ENCODE measurements at places on chromosomes 16 and 17. TPM values are rescaled to one million over a fixed set of nuclear protein-coding genes. Genes with fewer than 3 reads are reported as not detected.

GRCh38 chr17:42342242-42343008, 45.8 kb downstream of the STAT3 start:
- peaks cover 19% of the 10 kb centered on the region for H3K36me3 ChIP-seq
- no peaks in the 10 kb centered on the region for H3K27me3 ChIP-seq
- H3K27ac ChIP-seq, result no peak overlapping the region
- DNase-seq, result no peak
- no peak overlapping the region for H3K4me3 ChIP-seq

The CCL8 gene
- polyA plus RNA-seq, result not detected

The LCAT gene
- 0.74 TPM for polyA plus RNA-seq

DNA sequence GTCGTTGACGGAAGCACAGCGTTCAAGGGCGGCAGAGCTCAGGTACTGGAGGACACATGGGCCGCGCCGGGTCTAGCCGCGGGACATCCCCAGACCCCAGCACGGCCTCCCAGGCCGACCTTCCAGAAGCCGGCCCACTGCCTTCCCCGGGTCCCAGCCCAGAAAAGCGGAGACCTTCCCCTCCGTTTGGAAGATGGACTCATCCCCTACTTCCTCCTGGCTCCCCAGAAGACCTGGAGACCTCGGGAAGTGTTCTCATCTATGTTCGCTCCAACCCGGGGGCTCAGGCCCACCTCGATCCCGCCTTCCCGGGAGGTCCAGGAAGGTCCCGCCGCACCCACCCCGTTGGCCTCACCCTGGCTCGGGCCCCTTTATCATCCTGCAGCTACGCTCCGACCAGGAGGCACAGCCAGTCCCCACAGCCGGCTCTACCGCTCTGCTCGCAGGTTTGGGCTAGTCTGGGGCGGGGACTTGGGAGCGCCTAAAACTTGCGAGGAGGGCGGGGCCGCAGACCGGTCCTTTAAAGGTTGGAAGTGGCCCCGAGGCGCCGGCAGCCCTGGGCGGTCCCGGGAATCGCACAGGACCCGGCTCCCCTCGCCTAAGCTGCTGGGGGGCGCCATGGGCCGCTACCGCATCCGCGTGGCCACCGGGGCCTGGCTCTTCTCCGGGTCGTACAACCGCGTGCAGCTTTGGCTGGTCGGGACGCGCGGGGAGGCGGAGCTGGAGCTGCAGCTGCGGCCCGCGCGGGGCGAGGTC, at the start of gene ALOX12:
TSS of gene ALOX12 (plus strand) at position 550 of the 756 bp plus-strand sequence. CDS start at position 619, 69 bp downstream.
- H3K4me3 ChIP-seq, result no peak within 1 kb of the TSS
- H3K27ac ChIP-seq, result no peak within 1 kb of the TSS
- peaks cover 10% of the 10 kb centered on the region for H3K36me3 ChIP-seq
- no peaks in the 10 kb centered on the region for H3K27me3 ChIP-seq

- peaks cover 11% of the 10 kb centered on the region for H3K4me1 ChIP-seq
- no peaks in the 10 kb centered on the region for H3K36me3 ChIP-seq
- no peaks in the 10 kb centered on the region for H3K27me3 ChIP-seq
- DNase-seq, result no peak
These were observed 12.2 kb upstream of the ELAC2 start for GRCh38 chr17:13030056-13030455.

- no peak overlapping the region for H3K4me3 ChIP-seq
- H3K36me3 ChIP-seq, result no peaks in the 10 kb centered on the region
- DNase-seq, result no peak
- no peaks in the 10 kb centered on the region for H3K27me3 ChIP-seq
- H3K27ac ChIP-seq, result no peak overlapping the region
- H3K4me1 ChIP-seq, result peaks cover 4% of the 10 kb centered on the region
These were observed 15.3 kb downstream of the NLK start for GRCh38 chr17:28057731-28058246.

DNA sequence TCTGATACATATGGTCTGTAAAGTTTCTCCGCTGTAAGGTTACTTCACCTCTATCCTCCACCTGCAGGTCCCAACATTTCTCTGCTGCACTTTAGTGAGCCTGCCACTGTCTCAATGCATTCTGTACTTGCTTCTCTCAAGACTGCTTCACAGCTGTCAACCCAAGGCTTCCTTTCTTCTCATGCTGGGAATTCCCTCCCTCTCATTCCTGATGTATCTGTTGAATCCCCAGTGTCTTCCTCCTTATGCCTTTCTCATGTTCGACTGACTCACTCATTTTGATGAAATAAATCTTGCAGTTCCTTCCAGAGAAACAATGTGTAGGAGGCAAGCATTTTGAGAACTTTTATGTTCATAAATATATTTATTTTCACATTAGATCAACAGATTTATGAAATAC, 288.3 kb downstream of the CNTNAP4 start:
- DNase-seq, result no peak
- H3K27ac ChIP-seq, result no peak overlapping the region
- no peaks in the 10 kb centered on the region for H3K36me3 ChIP-seq
- H3K4me3 ChIP-seq, result no peak overlapping the region
- H3K27me3 ChIP-seq, result no peaks in the 10 kb centered on the region

DNA sequence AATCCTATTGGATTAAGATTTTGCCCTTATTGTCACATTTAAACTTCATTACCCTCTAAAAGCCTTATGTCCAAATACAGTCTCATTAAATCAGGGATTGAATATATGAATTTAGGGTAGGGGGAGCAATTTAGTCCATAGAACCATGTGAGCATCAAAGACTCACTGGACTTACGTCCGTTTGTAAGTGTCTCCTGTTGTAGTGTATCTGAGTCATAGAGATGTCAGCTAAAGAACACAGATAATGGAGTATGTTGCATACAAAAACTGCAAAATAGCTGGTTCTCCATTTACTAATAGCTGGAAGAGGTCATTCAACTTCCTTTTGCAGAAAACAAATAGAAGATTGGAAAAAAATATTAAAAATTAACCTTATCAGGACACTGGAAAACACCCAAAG, 599.1 kb upstream of the SOX9 start:
- no peaks in the 10 kb centered on the region for H3K36me3 ChIP-seq
- no peaks in the 10 kb centered on the region for H3K4me1 ChIP-seq
- H3K4me3 ChIP-seq, result no peak overlapping the region
- no peak for DNase-seq
- H3K27ac ChIP-seq, result no peak overlapping the region

DNA sequence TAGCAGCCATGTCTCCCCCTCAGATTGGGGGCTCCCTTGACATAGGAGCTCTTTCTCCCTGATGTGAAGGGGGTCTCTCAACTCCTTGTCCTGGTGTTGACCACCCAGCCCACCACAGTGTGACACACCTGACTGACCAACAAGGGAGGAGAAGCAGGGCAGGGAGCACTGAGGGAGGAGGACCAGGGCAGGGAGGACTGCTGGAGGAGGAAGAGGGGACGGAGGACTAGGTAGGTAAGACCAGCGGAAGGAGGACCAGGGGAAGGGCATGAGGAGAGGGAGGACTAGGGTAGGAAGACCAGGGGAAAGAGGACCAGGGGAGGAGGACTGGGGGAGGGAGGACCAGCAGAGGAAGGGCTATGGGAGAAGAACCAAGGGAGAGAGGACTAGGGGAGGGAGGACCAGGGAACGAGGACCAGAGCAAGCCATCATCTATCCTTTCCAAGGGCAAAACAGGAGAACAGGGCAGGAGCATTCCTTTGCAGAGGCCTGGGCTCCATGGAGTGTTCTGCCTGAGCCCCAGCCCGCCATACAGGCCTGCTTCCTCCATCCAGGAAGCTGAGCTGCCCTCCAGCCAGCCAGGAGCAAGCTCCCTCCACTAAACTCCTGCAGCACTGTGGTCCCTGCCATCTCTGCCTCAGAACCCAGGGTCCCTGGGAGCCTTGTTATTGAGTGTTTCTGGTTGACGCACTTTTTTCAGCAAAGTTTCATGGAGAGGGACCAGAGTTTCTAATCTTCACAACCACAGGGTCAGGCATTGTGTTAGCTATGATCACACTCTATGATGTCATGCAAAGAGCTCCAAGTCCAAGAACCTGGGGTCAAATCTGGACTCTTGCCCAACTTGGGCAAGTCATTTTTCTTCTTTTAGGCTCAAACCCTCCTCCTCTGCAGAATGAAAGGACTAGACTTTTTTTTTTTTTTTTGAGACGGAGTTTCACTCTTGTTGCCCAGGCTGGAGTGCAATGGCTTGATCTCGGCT, 15.4 kb upstream of the KRT17 start:
- H3K36me3 ChIP-seq, result no peaks in the 10 kb centered on the region
- no peak overlapping the region for H3K27ac ChIP-seq
- no peak overlapping the region for H3K4me3 ChIP-seq
- H3K27me3 ChIP-seq, result no peaks in the 10 kb centered on the region
- no peaks in the 10 kb centered on the region for H3K4me1 ChIP-seq
- DNase-seq, result no peak

- no peak overlapping the region for H3K27ac ChIP-seq
- H3K27me3 ChIP-seq, result no peaks in the 10 kb centered on the region
- H3K4me3 ChIP-seq, result no peak overlapping the region
- DNase-seq, result no peak
These were observed 171.4 kb downstream of the IRX5 start for GRCh38 chr16:55102077-55102476.

DNA sequence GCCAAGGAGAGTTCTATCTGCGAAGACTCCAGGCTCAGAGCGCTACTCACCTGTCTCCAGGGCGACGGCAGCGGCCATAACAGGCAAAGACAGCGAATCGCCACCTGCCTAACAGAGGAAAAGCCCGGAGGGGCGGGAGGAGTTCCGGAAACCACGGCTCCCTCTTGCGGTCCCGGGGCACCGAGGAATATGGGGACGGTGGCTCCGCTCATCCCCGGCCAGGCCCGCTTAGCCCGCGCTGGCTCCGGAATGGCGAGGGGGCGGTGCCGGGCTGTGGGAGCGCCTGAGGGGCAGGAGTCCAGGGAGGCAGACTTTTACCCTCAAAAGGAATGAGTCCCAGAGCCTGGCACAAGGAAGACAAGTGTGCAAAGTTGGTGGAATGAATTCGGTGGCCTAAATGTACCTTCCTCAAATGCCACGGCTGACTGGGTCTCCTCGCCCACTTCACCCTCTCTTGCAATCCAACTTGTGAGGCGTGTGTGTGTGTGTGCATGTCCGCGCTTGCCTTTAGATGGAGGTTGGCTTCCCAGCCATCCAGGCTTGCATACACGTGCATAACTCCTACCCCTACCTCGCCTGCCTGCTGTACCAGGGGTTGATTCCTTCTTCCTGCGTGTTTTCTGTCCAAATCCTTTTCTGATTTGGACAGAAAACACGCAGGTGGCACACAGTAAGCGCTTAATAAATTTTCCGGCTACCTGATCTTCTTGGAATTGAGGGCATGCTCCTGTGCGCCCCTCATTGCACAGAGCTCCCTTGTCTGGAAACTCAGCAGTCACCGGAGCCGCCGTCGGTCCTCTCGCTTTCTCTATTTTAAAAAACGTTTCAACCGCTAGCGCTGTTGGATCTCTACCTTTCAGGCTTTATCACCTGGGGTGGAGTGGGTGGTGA, 3.5 kb downstream of the C17orf100 start:
- peaks cover 31% of the 10 kb centered on the region for H3K4me1 ChIP-seq
- no peaks in the 10 kb centered on the region for H3K27me3 ChIP-seq
- H3K36me3 ChIP-seq, result no peaks in the 10 kb centered on the region
- H3K27ac ChIP-seq, result no peak overlapping the region

The HOXB7 gene
- 0.87 TPM for polyA plus RNA-seq

The HOXB5 gene
- not detected for polyA plus RNA-seq

DNA sequence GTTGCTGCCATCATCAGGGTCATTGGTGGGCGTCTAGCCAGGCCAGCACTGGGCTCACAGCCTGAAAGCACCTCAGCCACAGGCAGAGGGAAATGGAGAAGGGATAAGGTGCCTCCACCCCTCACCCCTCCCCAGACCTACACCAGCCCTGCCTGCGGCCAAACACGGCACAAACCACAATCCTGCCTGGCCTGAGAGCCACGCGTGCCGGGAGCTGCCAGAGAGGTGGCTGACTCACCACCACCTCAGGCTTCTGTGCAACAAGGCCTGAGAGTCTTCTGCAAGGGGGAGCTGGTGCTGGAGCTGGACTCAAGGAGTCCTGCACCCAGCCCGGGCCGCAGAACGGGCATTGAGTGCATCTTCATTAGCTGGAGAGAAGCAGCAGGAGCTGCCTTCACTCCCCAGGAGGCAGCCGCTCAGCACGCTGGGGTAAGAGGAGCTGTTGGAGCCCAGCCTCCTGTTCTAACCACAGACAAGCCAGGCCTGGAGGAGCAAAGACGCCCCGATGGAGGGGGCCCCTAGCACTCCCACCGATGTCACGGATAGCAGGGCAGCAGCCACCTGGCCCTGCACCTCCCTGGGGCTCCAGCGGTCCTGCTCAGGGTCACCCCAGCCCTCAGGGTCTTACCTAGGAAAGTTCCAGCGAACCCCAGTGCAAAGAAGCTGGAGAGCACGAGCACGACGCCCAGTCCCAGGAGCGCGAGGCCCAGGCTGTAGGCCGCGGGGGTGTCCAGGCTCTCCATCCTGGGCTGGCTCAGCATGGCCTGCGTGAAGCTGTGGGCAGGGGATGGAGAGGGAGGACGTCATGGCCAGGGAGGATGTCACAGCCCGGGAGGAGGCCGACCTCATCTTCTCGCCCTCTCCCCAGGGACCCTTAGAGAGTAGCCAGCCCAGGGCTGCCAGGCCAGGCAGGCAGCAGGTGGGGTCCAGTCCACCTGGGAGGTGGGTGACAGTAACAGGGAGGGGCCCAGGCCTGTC, 16.0 kb upstream of the RASD1 start:
- DNase-seq, result no peak
- H3K27me3 ChIP-seq, result no peaks in the 10 kb centered on the region
- no peak overlapping the region for H3K27ac ChIP-seq
- H3K4me1 ChIP-seq, result no peaks in the 10 kb centered on the region
- H3K36me3 ChIP-seq, result no peaks in the 10 kb centered on the region
- no peak overlapping the region for H3K4me3 ChIP-seq

DNA sequence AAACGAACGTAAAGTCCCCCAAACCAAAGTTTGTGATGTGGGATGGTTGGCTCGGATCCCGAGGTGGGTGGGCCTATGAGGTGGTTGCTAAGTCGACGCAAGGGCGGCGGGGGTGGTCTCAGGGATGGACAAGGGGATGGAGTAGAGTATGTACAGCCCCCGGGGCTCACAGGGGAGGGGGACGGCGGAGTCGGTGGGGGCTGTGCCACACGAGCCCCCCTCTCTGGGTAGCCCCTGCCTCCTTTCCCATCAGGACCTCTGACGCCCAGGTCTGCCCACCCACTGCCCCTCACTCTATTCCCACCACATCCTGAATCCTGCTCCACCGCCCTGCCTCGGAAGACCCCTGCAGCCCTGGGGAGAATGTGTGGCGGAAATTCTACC, 15.2 kb downstream of the IL34 start:
- H3K4me3 ChIP-seq, result no peak overlapping the region
- H3K4me1 ChIP-seq, result no peaks in the 10 kb centered on the region
- no peaks in the 10 kb centered on the region for H3K27me3 ChIP-seq
- no peak overlapping the region for H3K27ac ChIP-seq

DNA sequence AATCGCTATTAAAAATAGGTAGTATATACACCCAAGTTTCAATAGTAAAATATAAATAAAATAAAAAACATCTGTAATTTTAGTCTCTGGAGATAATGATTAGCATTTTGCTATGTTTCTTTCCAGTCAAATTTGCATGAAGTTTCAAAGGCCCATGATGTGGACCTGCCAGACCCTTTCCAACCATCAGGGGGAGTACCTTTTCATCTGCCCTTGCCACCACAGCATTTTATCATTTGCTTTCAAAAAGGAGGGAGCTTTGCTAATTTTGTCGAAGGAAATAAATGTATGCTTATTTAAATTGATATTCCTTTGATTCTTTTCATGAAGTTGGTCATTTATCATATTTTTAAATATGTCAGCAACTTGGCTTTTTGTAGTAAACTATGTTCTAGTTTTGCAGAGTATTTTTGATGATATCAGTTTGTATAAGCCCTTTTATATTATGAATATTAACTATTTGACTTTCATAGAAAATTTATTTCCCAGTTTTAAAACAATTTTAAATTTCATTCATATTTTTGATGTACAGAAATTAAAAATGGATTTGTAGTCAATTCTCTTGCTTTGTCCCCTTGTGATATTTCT, 115.2 kb upstream of the NETO2 start:
- peaks cover 9% of the 10 kb centered on the region for H3K36me3 ChIP-seq
- no peaks in the 10 kb centered on the region for H3K27me3 ChIP-seq
- no peaks in the 10 kb centered on the region for H3K4me1 ChIP-seq
- H3K4me3 ChIP-seq, result no peak overlapping the region
- H3K27ac ChIP-seq, result no peak overlapping the region
- no peak for DNase-seq
